ENCODE measurements at places on chromosomes 12 and 14.

DNA sequence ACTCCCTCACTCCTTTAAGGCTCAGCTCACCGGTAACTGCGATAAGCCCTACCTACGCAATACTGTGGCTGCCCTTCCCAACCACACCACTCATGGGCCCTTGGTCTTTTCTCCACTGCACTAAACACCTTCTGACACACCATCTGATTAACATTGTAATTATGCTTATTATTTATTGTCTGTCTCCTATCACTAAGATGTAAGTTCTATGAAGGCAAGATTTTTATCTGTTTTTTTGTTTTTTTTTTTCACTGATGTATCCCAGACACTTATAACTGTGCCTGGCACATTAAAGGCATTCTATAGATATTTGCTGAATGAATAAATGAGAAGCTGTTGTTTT, 34.2 kb upstream of the PYGL start:
- no peak for DNase-seq

DNA sequence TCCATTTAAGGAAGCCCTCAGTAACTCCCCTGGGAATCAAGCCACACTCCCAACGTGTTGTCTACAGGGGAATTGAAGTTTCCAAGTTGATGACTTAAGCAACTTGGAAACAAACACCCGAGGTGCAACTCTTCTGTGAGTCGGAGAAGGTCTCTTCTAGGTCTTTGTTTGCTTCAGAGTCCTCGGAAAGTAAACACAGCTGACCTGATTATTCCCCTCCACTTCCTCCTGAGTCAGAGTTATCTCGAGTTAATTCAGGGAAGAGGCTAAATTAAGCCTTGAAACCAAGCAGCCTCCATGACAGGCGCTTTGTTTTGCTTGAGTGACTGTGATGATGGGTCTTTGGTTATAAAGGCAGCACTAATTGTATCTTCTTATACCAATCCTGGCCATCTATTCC, 41.8 kb downstream of the TUNAR start:
- DNase-seq = no peak

- no peak for DNase-seq
Observed at GRCh38 chr14:61268812-61269211, 12.3 kb downstream of the TMEM30B start.

GRCh38 chr12:123696207-123696606, 15.9 kb upstream of the ATP6V0A2 start:
- DNase-seq = no peak

DNA sequence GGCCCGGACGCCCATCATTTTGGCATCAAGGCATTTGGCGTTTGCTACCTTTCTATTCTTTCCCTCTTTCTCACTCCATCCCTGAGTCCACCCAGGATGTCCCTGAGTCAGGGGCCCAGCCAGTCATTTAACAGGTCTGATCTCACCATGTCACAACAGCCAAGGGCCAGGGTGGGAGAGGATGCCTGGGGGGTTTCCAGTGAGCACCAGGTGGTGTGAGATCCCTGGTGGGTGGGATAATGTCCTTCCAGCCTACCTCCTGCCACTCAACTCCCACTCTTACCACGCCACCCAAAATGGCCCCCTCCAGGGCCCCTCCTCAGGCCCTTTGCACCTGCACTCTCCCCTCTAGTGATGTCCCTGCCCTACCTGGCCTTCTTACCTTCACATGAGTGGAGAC, 310.8 kb downstream of the BCL11B start:
- DNase-seq = no peak

DNA sequence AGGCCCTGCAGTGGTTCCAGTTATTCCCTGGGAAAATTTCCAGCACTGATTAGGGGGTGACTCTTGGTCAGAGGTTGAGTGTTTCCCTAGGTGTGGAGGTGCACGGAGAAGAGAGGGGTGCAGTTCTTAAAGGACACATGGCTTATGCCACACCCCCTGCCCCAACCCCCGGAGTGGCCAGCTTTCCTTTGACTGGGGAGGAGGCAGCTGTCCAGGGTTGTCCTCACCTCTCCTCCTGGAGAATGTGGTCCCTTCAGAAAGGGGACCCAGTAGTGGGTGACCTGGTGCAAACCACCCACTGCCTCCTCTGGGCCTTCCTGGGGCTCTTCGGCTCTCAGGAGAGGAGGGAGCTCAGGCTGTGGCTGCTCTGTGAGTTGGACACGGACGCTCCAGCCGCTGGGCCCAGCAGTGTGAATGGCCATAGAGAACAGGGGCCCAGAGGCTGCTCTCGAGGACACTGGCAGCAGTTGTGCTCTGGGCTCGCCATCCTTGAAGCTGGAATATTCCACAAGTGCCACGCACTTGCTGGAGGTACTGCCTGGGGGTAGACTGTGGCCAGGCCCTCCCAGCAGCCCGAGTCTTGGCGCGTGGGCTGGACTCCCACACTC, 13.6 kb downstream of the PACS2 start:
- DNase-seq = no peak

DNA sequence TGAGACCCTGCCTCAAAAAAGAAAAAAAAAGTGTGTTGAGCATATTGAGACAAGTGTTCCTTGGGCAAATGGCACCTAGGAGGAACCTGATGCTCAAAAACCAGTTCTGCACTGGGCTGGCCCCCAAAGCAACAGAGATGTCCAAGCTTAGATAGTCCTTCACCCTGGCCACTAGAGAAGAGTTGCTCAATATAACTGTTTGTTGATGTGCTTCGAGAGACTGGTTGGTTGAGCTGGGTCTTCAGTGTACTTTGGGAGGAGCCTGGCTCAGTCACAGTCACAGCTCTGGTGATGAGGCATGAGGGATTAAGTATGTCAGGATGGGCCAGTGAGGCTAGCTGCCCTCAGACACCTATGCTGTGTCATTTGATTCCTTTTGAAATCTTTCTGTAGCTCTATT, 38.0 kb downstream of the SLC2A14 start:
- no peak for DNase-seq

- no peak for DNase-seq
Observed at GRCh38 chr14:60665177-60665550, 15.9 kb upstream of the SIX1 start.

DNA sequence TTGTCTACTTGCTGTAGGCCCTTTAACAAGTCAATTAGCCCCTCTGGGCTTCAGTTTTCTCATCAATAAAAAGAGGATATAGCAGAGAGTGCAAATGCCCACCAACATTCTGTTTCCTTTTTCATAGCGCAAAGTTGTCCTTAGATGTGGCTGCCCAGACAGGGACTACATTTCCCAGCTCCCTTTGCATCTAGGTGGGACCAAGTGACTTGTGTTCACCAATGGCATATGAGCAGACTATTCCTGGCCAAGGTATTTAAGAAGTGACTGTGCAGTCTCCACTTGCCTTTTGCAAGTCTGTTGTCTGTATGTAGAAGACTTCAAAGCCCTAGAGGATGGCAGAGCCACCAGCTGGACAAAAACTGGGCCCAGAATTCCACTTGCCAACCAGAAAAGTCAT, 59.7 kb downstream of the DAO start:
- peak; percentile 35 for DNase-seq

- DNase-seq = no peak
Observed at GRCh38 chr12:11812586-11813437, 163.3 kb downstream of the ETV6 start.

DNA sequence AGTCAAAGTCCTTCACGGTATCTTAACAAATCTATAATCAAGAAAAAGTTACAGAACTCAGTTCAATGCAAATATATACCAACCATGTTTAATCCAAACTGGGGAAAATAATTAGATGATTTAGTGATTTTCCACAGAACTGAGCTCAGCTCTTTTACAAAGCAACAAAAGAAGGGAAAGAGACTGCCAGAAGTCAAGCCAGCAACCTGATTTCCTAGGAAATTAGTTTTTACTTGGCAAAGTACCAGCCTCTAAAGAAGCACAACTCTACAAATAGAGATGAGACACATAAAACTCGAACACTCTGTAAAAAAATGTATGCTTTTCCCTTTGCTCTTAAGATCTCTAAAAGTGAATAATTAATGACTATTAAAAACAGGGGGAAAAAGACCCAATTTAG, 19.4 kb downstream of the NUMB start:
- DNase-seq = no peak

GRCh38 chr12:127539226-127539858, 727.6 kb upstream of the TMEM132C start:
- DNase-seq = no peak

GRCh38 chr12:131599190-131600159, 111.4 kb upstream of the SFSWAP start:
- no peak for DNase-seq

- DNase-seq = no peak
Observed at GRCh38 chr14:56338674-56339073, 220.5 kb downstream of the PELI2 start.

GRCh38 chr12:3019005-3019680, 58.0 kb upstream of the TSPAN9 start:
- no peak for DNase-seq

GRCh38 chr14:29503903-29504302, 423.7 kb downstream of the PRKD1 start:
- DNase-seq = no peak

DNA sequence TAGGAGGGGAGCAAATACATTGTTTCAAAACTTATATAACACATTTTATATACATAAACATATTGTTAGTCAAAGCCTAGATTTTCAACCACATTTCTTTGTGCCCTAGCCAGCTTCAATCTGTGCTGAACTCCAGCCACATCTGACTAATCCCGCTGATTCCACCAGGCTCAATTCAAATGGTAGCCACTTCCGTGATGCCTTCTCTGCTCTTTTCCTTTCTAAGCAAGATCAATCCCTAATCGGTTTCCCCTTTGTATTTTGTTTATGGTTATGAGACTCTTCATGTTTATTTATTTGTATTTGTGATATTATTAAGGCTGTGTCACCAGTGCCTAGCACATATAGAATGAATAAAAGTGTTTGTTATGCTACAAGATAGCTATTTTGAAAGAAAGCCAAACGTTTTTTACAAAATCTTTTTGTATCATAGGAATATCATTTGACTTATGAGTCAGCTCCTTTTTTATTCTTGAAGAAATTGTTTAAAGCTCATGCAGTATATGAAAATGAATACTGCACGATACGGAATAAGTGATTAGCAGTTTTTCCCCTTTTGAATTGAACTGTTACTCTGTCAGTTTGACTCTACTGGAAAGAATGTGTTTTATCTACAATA, 110.2 kb downstream of the PLEKHA5 start:
- DNase-seq = no peak

DNA sequence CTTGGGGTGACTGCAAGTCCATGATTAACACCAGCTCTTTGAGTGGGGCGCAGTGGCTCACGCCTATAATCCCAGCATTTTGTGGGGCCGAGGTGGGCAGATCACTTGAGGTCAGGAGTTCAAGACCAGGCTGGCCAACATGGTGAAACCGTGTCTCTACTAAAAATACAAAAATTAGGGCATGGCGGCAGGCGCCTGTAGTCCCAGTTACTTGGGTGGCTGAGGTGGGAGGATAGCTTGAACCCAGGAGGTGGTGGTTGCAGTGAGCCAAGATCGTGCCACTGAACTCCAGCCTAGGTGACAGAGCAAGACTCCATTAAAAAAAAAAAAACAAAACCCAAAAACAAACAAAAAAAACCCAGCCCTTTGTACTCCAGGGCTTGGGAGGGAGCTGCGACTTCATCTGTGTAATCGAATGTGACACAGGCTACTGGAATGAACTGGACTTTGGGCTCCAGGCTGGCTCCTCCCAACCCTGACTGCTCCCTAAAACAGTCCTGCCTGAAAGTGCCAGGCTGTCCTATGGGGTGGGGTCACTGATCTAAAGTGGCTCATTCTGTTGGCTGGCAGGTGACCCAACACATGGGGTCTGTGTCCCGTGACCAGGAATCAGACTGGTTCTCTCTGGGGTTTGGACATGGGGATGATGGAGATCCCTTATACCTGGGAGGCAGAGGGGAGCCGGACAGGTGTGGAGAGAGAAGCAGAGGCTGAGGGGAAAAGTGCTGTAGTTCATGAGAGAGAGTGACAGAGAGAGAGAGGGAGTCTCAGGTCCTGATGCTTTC, 9.3 kb upstream of the C12orf43 start:
- DNase-seq = no peak

- DNase-seq = no peak
Observed at GRCh38 chr12:85836197-85837090, at the start of gene RASSF9. Gene RASSF9, minus strand, starts transcription at chr12:85836409. Its CDS starts 208 bp downstream, at chr12:85836201.

GRCh38 chr12:63037746-63038712, 103.1 kb upstream of the PPM1H start:
- DNase-seq = no peak

GRCh38 chr14:104359969-104360442, 219.6 kb upstream of the C14orf180 start:
- no peak for DNase-seq

GRCh38 chr14:89186856-89187376, 230.1 kb downstream of the FOXN3 start:
- no peak for DNase-seq
